ENCODE measurements at places on chromosomes 7 and 10.

GRCh38 chr10:73992899-73993788 is 4.8 kb upstream of the VCL start:
- DNase-seq: no peak

DNA sequence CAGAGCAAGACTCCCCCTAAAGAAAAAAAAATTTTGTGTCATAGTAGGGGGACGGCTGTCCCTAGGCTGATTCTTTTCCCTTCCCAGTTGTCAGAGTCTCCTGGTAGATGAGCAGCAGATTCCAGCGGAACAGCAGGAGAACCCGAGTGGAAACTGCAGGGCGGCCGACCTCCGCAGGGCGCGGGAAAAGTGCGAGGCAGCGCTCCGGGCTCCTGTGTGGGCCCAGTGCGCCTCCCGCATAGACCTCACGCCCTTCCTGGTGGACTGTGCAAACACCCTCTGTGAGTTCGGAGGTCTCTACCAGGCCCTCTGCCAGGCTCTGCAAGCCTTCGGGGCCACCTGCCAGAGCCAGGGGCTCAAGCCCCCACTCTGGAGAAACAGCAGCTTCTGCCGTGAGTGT is 46.0 kb downstream of the ZAN start:
- no peak for DNase-seq

GRCh38 chr10:43822631-43823580 is 174.2 kb upstream of the ZNF32 start:
- DNase-seq: no peak

DNA sequence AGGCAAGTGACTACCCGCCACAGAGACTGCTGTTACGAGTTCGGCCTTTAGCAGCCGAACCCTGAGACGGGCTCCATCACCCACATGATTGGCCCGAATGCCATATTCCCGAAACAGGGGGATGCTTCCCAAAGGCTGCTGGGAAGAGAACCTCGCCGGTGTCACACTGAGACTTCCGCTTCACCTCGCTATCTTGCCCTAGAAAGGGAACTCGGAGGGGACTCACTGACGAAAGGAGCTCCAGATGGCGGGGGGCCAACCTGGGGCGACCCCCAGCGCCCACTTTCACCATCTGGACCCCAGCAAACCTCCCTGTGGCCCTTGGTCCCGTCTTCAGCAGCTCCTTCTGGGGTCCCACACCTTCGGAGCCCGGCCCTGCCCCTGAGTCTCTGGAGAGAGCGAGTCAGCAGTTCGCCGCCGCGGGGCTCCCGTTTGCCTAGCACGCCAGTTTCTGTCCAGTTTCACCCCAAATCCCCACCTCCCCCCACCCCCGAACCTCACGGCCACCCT is 529 bp downstream of the HPS1 start:
- DNase-seq: no peak

GRCh38 chr10:21385996-21386585 is 139.4 kb downstream of the SKIDA1 start:
- no peak for DNase-seq

GRCh38 chr10:77555591-77556212 is 81.9 kb downstream of the KCNMA1 start:
- DNase-seq: no peak
